ENCODE measurements at places on chromosomes 6 and 20.
A peak's percentile ranks its signal among the peaks of the same experiment; 100 is the strongest.

- no peak for DNase-seq
These were observed 347.0 kb upstream of the HSF2 start for GRCh38 chr6:122052346-122052900.

DNA sequence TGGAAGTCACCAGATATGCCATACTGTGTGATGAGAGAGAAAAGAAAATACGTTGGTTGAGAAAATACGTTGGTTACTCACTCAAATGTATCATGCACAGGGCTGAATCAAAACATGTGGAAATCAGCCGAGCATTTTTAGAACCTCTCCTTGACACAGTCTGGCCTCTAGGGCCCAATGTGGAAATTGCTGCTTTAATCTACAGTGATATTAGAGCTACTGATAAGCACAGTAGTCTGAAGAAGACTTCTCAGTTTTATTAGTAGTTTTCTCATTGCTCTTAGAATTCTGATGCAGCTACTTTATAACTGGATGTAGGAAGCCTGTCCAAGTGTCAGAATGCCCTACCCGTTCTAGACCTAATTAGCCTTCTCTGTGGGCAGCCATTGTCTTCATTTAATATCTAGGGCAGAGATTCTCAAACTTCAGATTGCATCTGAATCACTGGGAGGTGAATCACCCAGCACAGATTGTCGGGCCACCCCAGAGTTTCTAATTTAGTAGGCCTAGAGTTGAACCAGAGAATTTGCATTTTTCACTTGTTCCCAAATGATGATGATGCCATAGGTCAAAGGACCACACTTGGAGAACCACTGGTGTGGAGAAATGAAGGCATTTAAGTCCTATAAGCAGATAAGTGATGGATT is 229.1 kb downstream of the PLCB1 start:
- DNase-seq = no peak

DNA sequence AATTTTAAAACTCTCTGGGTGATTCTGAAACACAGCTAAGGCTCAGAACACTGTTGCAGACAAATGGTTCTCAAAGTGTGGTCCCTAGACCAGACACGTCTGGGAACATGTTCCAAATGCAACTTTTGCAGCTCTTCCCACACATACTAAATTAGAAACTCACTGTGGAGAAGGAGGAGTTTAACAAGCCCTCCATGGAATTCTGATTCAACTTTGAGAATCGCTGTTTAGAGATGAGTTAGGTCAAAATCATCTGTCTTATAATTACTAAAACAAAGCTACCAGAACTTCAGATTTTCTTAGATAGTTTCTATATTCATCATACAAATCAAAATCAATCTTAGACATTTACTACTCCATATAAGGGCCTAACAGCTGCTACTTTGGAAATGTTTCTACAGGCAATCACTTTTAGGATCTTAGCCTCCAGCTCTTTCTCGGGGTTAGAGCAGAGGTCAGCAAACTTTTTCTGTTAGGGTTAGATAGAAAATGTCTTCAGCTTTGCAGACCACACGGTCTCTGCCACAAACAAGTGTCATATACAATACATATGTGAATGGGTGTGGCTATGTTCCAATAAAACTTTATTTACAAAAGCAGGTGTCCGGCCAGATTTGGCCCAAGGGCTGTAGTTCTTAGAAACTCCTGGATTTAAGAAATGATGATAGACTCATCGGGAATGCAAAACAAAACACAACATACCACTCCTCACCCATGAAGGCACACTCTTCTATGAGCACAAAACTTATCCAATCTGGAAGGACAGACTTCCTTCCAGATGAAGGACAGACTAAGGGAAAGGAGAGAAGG is 50.0 kb upstream of the ARHGAP18 start:
- DNase-seq = no peak

DNA sequence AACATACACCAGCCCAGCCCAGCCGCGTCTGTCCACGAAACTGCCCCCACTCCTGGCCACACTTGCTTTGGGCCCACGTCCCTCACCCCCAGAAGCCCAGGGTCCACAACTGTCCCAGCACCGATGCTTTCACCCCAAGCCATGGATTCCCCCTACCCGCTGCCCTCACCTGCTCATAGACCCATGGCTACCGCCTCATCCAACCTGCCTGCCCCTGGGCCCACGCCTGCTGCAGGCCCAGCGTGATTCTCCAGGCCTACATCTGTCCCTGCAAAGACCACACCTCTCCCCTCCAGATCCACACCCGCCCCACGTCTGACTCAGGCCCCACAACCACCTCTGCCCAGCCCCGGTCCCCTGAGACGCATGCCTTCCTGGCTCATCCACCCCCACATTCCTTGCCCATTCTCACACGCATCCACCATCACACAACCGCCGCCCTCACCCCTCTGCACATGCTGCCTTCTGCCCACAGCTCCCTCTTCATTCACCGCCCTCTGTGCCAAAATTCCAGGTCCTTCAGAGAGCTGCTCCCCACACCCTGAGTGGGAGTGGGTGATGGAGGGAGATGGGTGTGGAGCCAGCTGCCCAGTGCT is 86.7 kb downstream of the GRM4 start:
- no peak for DNase-seq

- DNase-seq = no peak
These were observed 128.6 kb downstream of the GRM4 start for GRCh38 chr6:34017106-34017805.

DNA sequence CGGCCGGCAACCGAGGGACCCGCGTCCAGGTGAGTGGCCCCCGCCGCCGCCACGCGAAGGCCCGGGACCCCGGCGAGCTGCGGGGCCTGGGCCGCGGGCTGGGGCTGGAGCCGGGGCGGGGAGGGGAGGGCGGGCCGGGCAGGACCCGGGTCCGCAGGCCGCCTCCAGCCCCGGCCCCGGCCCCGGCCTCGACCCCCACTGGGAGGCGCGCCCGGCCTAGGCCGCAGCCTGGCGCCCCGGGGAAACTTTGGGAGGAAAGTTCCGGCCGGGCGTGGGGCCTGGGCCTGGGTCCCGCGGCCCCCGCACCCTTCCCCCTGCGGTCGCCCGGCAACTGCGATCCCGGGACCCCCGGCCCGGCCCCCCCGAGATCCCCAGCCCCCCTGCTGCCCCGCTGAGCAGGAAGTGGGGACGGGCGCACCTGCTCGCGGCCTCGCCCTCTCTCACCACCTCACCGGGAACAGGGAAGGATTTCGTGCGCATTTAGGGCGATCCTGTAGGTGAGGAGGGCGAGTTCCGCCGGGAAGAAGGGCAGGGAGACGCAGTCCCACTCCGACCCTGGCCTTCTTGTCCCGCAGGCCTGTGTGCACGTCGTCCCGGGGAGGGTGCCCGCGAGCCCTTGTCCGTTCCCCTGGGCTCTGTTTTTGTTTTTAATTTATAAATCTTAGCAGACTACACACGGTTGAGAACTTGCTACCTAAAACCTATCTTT is 402 bp downstream of the OSBPL2 start:
- no peak for DNase-seq

DNA sequence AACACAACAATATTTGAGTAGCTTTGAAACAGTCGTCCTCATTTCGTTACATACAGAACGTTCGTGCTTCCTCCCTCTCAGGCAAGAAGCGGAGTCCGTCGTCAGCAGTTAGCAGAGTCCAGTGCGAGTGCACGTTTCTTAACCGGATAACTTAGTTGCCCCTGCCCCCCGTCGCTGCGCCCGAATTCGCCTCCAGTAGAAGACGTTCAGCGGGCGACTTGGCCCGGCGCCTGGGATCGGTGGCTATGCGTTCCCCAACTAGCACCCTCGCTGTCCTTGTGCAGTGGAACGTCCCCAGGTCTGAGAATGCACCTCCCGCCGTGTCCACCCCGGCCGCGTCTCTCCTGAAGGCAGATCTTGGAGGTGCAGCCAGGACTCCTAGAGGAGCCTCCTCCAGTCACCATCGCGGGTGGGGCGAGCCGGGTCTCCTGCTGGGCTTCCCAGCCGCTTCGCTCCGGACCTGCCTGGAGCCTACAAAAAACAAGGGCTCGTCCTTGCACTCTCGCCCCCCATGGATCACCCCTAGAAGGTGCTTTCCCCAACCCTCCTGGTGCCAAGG is 910 bp upstream of the PCSK2 start:
- peak; percentile 34 for DNase-seq

DNA sequence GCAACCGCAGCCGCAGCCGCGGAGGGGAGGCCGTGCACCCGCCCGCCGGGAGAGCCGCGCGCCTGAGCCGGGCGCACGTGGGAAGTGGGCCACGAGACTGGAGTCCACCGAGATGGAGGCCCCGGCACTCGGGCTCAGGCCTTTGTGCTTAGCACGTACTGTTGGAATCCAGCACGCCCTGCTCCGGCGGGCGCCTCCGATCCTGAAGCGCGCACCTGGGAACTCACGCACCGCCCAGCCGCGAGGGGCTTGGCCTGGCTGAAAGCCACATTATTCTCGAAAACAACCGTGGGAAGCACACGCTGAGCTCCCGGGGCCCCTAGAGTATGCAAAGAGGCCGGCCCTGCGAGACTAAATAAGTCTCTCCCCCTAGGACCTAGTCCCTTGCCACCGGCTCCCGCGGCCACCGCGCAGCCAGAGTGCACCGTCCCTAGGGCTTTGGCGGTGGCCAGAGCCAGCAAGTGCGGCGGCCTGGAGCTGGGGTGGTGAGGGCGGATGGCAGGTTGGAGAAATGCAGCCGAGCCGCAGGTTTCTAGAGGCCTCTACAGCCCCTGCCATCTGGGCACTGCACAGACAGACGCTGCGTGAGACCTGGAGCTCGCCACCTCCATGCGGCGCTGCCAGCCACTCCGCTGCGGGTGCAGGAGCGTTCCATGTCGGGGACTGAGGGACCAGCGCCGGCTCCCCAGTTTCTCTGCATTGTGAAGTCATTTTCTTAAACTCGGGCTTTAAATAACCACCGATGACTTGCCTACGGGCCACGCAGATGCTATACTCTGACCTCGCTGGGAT is 42.0 kb upstream of the LY86 start:
- DNase-seq = peak; percentile 59

GRCh38 chr6:125050663-125051318 is 88.6 kb downstream of the RNF217 start:
- no peak for DNase-seq

DNA sequence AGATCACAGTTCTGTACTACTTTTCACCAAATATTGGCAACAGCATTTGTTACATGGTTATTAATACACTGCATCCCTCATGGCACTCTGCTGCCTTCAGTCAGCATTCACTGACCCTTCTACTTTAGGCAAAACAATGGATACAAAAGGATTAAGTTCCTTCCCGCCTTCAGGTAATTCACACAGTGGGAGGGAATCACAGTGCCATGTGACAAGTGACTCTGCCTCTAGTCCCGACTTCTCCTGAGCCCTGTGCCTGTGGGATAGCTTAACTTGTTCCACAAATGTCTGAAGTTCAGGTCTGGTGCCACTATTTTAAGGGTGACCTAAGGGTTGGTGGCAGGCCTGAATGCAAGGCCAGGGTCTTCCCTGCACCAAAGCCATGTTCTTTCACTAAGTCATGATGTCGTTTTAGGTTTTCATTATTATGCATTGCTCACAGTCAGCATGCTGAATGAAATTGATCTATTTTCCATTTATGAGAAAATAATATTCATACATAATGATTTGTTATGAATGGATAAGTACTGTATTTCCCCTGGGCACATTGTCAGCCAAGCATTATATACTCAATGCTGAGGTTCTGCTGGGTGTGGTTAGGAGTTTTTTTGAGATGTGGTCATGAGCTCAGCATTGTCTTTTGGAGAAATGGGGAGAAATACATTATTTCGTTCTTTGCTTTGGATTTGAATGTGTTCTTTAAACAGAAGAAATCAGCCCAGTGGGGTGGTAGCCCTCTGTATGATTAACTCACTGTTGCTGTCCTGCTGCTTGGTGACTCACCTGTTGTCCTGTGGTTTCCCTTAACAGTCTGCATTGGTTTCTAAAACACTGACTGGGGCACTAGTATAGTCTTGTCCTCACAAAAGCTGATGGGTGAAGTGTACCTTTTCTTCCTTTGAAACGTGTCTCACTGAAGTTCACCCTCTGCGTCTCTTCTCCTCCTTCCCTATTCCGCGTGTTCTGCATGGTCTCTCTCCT is 66.4 kb downstream of the AFDN start:
- DNase-seq = no peak

DNA sequence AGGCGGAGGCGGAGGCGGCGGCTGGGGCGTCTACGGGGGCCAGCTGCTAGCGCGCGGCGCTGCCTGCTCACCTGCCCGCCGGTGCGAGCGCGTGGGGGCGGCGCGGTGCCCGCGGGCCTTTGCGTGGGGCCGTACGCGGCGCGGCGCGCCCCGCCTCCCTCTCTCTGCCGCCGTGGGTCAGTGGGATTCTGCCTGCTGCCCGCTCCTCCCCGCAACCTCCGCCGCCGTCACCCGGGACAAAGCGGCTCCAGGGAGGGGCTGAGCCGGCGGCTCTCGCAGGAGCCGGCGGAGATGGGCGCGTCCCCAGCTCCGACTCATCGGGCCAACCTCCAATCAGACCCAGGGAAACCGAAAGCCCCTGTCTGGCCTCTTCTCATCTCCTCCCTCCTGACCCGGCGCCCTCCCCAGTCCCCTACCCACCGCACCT is at the start of gene RCAN2:
Gene RCAN2, minus strand, starts transcription at position 249 of the 427 bp plus-strand sequence.
- DNase-seq = peak; percentile 51

- no peak for DNase-seq
These were observed 1.2 kb downstream of the PM20D2 start for GRCh38 chr6:89146718-89147700.
